ENCODE measurements at places on chromosomes 6 and 20.
A peak's percentile ranks its signal among the peaks of the same experiment; 100 is the strongest.

DNA sequence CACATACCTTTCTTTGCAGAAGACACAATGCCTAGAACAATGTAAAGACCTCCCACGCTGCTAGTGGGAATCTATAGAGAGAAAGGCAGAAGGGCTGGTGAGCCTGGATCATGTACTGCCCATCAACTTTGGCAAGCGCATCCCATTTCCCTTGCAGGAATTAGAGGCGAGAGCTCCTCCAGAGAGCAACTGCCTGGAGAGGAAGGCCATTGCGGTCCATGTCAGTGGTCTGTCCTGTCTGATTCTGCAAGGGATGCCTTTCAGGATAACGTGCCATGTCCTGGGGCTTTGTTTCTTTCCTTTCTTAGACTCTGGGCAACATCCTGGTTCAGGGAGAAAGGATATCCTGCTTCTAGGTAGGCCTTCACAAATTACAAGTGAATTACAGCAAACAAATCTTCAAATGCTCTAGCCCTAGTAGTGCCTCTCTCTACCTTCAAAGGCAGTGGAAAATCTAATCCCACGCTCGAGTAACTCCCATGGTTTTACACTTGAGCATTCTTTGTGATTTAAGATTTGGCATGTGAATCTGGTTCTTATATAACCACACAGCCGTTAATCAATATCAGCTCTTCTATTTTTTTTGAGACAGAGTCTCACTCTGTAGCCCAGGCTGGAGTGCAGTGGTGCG, 38.5 kb downstream of the GCNT2 start:
- no peaks in the 10 kb centered on the region for H3K27me3 ChIP-seq
- H3K36me3 ChIP-seq: no peaks in the 10 kb centered on the region

- H3K4me1 ChIP-seq: peaks cover 4% of the 10 kb centered on the region
- peak overlapping the region; percentile 80 for H3K27ac ChIP-seq
- H3K36me3 ChIP-seq: no peaks in the 10 kb centered on the region
These were observed 11.6 kb upstream of the ELOVL5 start for GRCh38 chr6:53360093-53360912.

GRCh38 chr6:73104921-73105320, 120.4 kb downstream of the KHDC1L start:
- no peaks in the 10 kb centered on the region for H3K36me3 ChIP-seq
- H3K27me3 ChIP-seq: no peaks in the 10 kb centered on the region
- DNase-seq: no peak
- no peaks in the 10 kb centered on the region for H3K4me1 ChIP-seq

DNA sequence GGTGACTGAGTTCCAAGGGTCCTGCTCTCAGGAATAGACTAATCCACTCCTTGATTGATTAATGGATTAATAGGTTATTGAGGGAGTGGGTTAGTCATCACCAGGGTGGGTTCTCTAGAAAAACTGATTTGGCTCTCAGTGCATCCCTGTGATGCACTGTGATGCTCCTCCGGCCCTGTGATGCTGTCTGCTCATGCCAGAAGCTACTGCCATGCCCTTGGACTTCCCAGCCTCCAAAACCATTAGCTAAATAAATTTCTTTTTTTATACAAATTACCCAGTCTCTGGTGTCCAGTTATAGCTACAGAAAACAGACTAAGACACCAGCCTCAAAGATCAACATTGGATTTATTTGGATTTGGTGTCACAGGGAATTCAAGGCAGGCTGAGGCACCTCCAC, 40.4 kb upstream of the CST7 start:
- H3K4me3 ChIP-seq: no peak overlapping the region
- no peaks in the 10 kb centered on the region for H3K27me3 ChIP-seq
- no peaks in the 10 kb centered on the region for H3K36me3 ChIP-seq
- H3K27ac ChIP-seq: no peak overlapping the region

DNA sequence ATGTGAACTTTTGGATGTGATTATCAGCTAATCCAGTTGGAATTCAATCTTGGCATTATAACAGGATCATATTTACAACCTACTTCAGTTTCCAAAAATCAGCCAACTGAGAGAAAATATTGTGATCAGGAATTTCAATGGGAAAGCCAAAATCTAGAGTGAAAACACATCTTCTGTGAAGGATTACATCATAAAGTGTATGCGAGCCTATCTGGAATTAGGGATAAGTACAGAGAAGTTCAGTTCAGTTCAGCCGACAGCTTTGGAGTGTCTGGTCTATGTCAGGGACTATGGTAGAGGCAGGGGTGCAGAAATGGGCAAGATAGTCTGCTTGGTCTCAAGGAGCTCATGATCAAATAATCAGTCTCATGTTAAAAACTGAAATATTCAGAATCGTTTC, 12.3 kb upstream of the PRIM2 start:
- H3K4me1 ChIP-seq: peaks cover 8% of the 10 kb centered on the region
- no peak overlapping the region for H3K27ac ChIP-seq
- no peak overlapping the region for H3K4me3 ChIP-seq
- no peaks in the 10 kb centered on the region for H3K36me3 ChIP-seq
- no peaks in the 10 kb centered on the region for H3K27me3 ChIP-seq
- no peak for DNase-seq
